Left lung (tissue), 14 donors: ENCODE measurements at places on chromosomes 1 and 21. TPM values are rescaled to one million over a fixed set of nuclear protein-coding genes. Genes with fewer than 3 reads are reported as not detected.

The UBE2U gene
- total RNA-seq = not detected

The JTB gene
- total RNA-seq = 148 TPM

The CEP104 gene
- 44.8 TPM for total RNA-seq

The ADGRL4 gene
- 20.4 TPM for total RNA-seq

The PGM1 gene
- 65.6 TPM for total RNA-seq

The NOS1AP gene
- total RNA-seq = 6.2 TPM

The OR2T2 gene
- not detected for total RNA-seq

The KRTAP6-1 gene
- total RNA-seq = not detected

The OR11L1 gene
- not detected for total RNA-seq

The ITPKB gene
- 25.0 TPM for total RNA-seq

The TCHH gene
- total RNA-seq = 0.16 TPM

The CCDC30 gene
- 6.8 TPM for total RNA-seq

The LCA5L gene
- total RNA-seq = 2.0 TPM

The TFF1 gene
- not detected for total RNA-seq

The LRRC38 gene
- not detected for total RNA-seq

The AADACL4 gene
- total RNA-seq = not detected

The ALPL gene
- total RNA-seq = 148 TPM

The ELAPOR1 gene
- 6.3 TPM for total RNA-seq

The GAS5 gene
- total RNA-seq = 261 TPM

The UBXN10 gene
- 1.8 TPM for total RNA-seq

The TRIM45 gene
- 2.6 TPM for total RNA-seq

The PADI1 gene
- total RNA-seq = not detected

The ESRRG gene
- total RNA-seq = 0.63 TPM

The USH2A gene
- not detected for total RNA-seq

The KCNE2 gene
- total RNA-seq = not detected

The SHISAL2A gene
- 1.6 TPM for total RNA-seq

The NLRP3 gene
- 6.6 TPM for total RNA-seq

The ZMYND12 gene
- 3.8 TPM for total RNA-seq

The CXADR gene
- 22.4 TPM for total RNA-seq

The S100B gene
- 2.3 TPM for total RNA-seq

The BSDC1 gene
- total RNA-seq = 64.8 TPM

The CCDC18 gene
- 6.2 TPM for total RNA-seq

The AGMAT gene
- 0.35 TPM for total RNA-seq

The LRRC39 gene
- 0.35 TPM for total RNA-seq

The PLD5 gene
- total RNA-seq = 0.55 TPM

The A3GALT2 gene
- not detected for total RNA-seq

The CGN gene
- 55.0 TPM for total RNA-seq

The IL19 gene
- not detected for total RNA-seq

The AXDND1 gene
- 0.58 TPM for total RNA-seq

The SAMD11 gene
- total RNA-seq = 49.7 TPM

The KCNA3 gene
- 11.3 TPM for total RNA-seq

The SDHB gene
- 87.7 TPM for total RNA-seq

The ADAM30 gene
- total RNA-seq = not detected

The TTC24 gene
- total RNA-seq = not detected

The AGT gene
- total RNA-seq = 2.9 TPM

The MSH4 gene
- total RNA-seq = 0.94 TPM

The CCDC27 gene
- total RNA-seq = not detected

The DLGAP3 gene
- 0.42 TPM for total RNA-seq

The HAO2 gene
- not detected for total RNA-seq

The PIGK gene
- total RNA-seq = 28.2 TPM

The TRPM2 gene
- total RNA-seq = 11.0 TPM

The SGIP1 gene
- 6.8 TPM for total RNA-seq
